Breast epithelium (tissue), 4 donors: ENCODE measurements at places on chromosomes 1 and 21. TPM values are rescaled to one million over a fixed set of nuclear protein-coding genes. Genes with fewer than 3 reads are reported as not detected.

DNA sequence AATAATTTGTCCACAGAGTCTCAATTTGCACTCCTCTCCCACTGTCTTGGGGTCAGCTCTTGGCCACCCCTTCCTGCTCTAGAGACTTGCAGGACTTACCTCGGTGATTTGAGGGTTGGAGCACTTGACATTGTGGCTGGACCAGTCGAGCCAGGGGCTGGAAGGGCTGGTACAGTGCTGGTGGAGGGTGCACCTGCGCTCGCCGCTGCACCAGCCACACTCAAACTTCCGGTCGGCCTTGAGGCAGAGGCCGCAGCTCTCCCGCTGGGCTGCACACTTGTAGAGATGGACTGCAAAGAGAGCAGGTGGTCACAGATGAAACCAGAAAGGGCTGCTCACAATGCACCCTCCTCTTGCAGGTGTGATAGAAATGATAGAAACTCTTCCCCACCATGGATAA is 165.0 kb downstream of the PLXNA2 start:
- H3K36me3 ChIP-seq: no peaks in the 10 kb centered on the region
- DNase-seq: no peak
- no peaks in the 10 kb centered on the region for H3K27me3 ChIP-seq

GRCh38 chr21:25834381-25834780 is 99.6 kb downstream of the GABPA start:
- H3K36me3 ChIP-seq: no peaks in the 10 kb centered on the region
- H3K4me1 ChIP-seq: no peaks in the 10 kb centered on the region
- no peak overlapping the region for H3K4me3 ChIP-seq
- H3K27ac ChIP-seq: no peak overlapping the region
- no peaks in the 10 kb centered on the region for H3K27me3 ChIP-seq

- no peaks in the 10 kb centered on the region for H3K4me1 ChIP-seq
- no peak for DNase-seq
- H3K27ac ChIP-seq: no peak overlapping the region
- no peak overlapping the region for H3K4me3 ChIP-seq
These were observed 41.8 kb upstream of the RALGPS2 start for GRCh38 chr1:178683291-178683690.

GRCh38 chr1:5419501-5419900 is 572.7 kb downstream of the NPHP4 start:
- H3K36me3 ChIP-seq: no peaks in the 10 kb centered on the region
- DNase-seq: no peak
- H3K4me1 ChIP-seq: no peaks in the 10 kb centered on the region
- H3K27me3 ChIP-seq: peaks cover 26% of the 10 kb centered on the region

- H3K4me1 ChIP-seq: no peaks in the 10 kb centered on the region
- no peak overlapping the region for H3K4me3 ChIP-seq
- no peaks in the 10 kb centered on the region for H3K36me3 ChIP-seq
- DNase-seq: no peak
- H3K27ac ChIP-seq: no peak overlapping the region
These were observed 76.7 kb upstream of the PTGFRN start for GRCh38 chr1:116832932-116833578.

Gene PPIAL4G
- total RNA-seq: 0.15 TPM

Gene BCL2L15
- total RNA-seq: 0.44 TPM
